Activated T-cell treated with anti-CD3 and anti-CD28 coated beads, Interleukin-2, amount 50 U/mL, for 1 hour (primary cell): ENCODE measurements at places on chromosomes 5 and 9.

GRCh38 chr9:91852801-91853347 lies 97.2 kb downstream of the ROR2 start:
- no peak for DNase-seq

- no peak for DNase-seq
These were observed 182.0 kb upstream of the MPDZ start for GRCh38 chr9:13461414-13461991.

GRCh38 chr9:21252721-21253547 lies 13.1 kb upstream of the IFNA14 start:
- DNase-seq: no peak

- DNase-seq: peak; percentile 3
These were observed 85.4 kb downstream of the ADAMTS2 start for GRCh38 chr5:179259731-179260323.

GRCh38 chr5:140346348-140347221 lies at the start of gene HBEGF:
TSS of gene HBEGF (minus strand) at chr5:140346603. CDS start at chr5:140346328, 275 bp downstream.
- DNase-seq: peak; percentile 71

DNA sequence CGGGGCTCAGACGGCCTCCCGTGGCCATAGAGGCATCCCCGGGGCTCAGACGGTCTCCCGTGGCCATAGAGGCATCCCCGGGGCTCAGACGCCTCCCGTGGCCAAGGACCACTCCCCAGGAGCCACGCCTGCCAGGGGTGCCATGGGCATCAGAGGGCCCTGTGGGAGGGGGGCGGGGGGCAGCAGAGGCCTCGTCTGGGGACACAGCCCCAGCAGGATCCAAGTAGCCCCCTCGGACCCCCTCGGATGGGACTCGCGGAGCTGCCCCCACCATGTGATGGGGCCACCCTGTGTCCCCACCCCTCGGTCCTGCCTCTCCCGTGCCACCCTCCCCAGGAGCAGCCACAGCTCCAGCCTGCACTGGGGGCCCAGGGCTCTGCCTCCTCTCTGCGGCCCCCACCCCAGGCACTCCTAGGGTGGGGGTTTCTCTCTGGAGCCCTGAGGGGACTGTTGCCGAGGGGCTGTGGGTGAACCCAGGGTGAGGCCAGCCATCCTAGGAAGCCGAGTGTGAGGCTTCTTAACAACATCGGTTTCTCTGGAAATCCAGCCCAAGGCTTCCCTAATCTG lies 2.5 kb downstream of the ENTPD8 start:
- no peak for DNase-seq

DNA sequence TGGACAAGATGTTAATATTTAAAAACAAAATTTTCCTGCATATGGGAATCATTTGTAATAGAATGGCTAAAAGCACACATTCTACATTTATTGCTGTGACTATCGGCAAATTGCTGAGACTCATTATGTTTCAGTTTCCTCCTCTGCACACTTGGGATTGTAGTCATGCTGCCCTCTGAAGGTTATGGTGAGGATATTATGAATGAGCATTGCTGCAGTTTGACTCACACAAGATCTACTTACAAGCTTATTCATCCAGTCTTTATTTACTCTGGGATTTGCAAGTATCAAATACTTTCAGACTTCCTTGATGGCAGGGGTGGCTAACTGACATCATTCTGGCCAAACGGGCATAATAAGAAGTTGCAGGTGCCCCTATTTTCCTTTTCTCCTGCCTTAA lies 9.5 kb upstream of the NFIL3 start:
- no peak for DNase-seq

- DNase-seq: no peak
These were observed 161.8 kb downstream of the PALM2AKAP2 start for GRCh38 chr9:109941771-109942170.

- no peak for DNase-seq
These were observed 25.5 kb upstream of the SPTLC1 start for GRCh38 chr9:92140754-92141143.

GRCh38 chr5:128426090-128426534 lies 111.9 kb downstream of the FBN2 start:
- no peak for DNase-seq

DNA sequence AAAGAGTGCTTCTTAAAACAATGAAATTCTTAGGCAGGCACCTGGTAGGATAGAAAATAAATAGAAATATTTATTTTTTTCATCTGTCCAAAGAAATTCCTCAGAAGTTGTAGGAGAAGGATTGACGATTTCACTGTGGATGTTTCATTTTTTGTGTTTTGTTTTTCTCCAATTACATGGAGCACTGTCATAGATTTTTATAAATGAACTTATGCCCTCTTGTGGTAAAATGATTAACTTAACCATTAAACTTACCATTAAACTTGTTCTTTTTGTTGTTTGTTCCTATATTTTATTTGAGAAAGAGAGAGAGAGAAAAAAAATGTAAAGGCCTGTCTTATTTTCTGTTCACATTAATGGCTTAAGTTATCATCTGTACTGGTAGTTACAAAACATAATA lies 339.2 kb downstream of the PRR16 start:
- no peak for DNase-seq

- DNase-seq: no peak
These were observed 466.7 kb downstream of the ACTL7B start for GRCh38 chr9:108389056-108389455.

GRCh38 chr9:131722255-131722654 lies 17.6 kb downstream of the RAPGEF1 start:
- DNase-seq: no peak

DNA sequence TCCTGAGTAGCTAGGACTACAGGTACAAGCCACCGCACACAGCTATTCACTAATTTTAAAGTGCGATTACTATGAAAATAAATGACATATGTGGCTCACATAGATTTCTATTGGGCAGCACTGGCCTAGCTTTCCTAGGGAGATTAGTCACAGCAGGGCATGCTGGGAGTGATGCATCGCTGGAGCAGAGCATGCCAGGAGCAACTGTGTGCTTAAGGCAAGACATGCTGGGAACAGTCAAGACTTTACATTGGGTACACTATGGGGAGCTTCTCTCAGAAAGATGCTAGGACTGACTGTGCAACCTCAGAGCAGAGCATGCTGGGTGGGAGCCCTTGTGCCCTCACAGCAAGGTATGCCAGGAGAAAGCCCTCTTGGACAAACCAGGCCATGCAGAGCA lies 9.3 kb downstream of the ST6GALNAC6 start:
- DNase-seq: no peak

- no peak for DNase-seq
These were observed 70.1 kb upstream of the STARD4 start for GRCh38 chr5:111582451-111582850.

DNA sequence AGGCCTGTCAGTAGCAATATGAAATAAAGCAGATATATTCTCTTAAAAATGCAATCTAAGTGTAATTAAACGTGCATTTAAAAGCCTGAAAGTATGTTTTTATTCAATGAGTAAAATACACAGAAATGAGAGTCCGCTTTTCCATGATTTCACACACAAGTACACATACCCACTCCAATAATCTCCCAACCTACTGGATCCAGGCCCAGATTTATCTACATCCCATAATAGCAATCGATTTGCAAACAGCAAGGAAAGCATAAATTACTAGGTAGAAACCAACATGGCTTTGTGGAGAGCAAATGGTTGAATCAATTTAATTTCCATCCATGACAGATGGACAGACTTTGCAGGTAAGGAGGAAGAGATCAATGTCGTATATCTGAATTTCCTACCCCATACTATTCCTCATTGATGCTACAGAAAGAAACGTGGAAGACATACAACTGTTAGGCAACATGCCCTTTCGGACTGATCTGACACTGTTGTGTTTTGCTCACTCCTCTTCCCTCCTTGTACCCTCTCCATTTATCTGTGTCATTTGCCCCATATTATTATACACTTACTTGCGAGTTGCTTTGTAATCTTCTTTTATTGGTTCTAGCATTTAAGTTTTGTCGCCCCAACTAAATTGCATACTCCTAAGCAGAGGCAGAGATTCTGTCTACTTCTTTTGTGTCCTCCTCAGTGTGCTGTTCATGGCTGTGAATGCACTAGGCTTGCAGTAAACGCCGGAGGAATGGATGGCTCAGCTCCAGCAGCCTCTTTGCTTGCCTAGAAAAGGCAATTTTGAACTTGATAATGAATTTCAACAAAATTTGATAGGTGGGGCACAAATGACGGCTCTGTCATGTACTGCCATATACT lies 133.6 kb downstream of the NFIB start:
- DNase-seq: no peak

DNA sequence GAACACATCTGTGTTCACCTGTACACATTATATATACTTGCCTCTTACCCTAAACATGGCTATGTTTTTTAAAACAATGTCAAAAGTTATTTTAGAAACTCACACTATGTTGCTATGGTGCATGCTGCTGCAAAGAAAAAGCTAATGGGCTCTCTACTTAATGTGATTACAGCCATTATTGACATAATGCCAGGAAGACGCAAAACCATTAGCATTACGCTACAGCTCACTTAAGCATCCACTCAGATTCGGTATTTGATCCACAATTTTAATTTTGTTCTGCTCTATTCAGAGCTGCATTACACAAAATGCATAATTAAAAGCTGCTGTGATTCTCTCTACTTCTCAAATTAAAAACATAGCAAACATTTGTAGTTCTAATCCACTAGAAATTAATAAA lies 395.2 kb downstream of the BNC2 start:
- no peak for DNase-seq

DNA sequence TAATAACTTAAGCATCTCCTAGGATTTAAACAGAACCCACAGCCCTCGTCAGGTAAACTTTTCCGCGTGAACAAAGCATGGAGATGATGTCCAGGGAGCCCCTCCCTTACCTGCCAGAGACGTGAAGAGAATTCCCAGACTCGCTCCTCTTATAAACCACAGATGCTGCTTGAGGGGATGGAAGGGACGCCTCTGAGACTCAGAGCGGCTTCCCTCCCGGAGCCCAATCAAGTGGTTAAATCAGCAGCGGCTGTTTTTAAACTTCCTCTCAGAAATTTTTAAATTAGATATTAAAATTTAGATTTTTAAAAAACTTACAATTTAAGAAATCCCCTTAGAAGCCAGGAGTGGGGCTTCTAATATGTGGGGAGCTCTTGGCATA lies 71.8 kb downstream of the RAPGEF1 start:
- no peak for DNase-seq

DNA sequence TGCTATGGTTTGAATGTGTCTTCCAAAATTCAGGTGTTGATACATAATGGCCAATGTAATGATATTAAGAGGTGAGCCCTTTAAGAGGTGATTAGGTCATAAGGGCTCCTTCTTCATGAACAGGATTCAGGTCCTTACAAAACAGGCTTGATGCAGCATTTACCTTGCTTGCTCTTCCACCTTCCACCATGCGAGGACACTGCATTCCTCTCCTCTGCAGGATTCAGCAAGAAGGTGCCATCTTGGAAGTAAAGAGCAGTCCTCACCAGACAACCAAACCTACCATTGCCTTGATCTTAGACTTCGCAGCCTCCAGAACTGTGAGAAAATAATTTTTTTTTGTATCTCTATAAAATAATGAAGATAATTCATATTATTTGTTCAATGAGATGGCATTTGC lies 314.0 kb upstream of the SMARCA2 start:
- no peak for DNase-seq

GRCh38 chr9:93036887-93037475 lies 21.5 kb upstream of the SUSD3 start:
- DNase-seq: no peak

DNA sequence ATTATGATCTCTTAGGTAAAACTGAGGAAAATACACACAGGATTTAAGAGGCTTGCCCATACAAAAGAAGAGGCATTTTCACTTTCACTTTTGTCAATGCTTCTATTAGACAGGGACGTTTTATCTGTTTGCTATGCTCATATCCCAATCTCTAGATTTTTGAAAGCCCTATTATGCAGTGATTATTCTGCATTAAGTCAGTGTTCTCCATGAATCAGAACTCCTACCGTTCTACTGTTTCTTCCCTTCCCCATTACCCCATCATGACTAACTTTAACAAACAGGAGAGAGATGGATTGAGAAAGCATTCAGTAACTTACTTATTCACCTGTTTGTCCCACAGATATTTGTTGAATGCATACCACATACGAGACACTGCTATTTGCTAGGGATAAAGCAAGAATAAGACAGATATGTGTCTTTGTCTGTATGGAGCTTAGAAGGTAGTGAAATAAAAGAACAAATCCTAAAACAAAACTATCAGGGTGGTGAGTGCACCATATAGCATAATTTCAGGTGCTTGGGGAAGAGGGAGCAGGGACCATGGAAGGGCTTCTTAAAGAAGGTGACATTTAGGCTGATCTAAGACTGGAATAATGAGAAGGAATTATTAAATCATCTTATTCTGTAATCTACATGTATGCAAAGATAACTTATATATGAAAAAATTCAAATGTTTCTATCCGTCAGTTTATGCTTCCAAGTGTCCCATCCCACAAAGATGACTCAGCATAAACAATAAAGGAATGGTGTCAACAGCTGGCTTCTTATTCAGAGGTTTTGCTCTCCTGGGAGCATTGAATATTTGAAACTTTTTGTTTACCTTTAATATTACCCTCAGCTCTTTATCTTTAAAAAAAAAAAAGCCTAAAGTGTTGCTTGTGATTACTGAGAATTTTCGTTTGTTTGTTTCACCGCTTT lies 328.1 kb downstream of the HINT1 start:
- DNase-seq: no peak

DNA sequence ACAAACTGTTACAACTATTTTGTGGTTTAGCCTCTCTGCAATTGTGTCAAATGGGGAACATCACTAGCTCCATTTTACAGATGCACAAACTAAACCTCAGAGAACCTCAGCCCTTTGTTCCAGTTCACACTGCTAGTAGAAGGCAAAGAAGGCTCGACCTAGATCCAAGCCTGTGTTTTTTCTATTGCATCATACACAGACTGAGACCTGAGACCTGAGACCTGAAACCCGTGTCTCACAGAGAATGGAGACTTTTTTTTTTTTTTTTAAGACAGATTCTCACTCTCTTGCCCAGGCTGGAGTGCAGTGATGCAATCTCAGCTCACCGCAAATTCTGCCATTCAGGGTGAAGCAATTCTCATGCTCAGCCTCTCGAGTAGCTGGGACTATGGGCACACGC lies 120.8 kb downstream of the GALNT10 start:
- DNase-seq: no peak

DNA sequence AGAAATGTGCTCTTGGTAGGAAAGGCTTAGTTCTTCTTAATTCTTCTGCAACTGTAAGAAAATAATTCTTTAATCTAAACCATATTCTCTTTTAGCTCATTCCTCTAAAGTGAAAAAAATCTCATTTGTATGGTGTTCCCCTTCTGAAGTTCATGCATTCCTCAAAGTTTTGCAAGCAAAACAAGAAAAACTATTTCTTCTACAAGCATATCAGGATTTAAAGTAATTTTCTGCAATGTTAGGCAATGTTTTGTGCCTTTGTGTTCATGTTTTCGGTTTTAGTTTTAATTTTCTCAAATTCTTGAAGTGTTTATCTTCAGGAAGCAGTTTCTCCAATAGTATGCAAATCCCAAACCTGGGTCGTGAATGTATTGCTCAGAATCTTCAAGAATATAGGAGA lies 12.7 kb upstream of the GPR21 start:
- DNase-seq: no peak

DNA sequence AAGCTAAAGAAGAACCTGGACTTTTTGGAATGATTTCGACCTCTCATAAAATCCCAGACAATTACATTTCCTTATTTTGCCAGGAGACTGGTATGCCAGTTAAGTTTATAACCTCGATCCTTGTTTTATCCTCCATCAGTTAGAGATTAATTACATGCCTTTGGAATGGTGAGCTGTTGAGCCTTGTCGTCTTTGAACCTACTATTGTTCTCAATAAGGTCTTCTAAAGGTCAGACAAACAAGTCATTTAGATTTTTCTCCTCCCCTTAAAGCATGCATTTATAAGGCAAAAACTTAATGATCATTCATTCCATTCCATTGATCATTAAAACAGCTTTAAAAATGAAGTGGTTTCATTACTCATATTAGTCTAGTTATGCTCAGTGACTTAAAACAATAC lies 304.9 kb downstream of the DOCK8 start:
- DNase-seq: no peak

- no peak for DNase-seq
These were observed 122.8 kb downstream of the ENC1 start for GRCh38 chr5:74517700-74518099.
